ENCODE measurements at places on chromosomes 4 and X. TPM values are rescaled to one million over a fixed set of nuclear protein-coding genes. Genes with fewer than 3 reads are reported as not detected.
A peak's percentile ranks its signal among the peaks of the same experiment; 100 is the strongest.

The DSPP gene
- total RNA-seq = not detected

DNA sequence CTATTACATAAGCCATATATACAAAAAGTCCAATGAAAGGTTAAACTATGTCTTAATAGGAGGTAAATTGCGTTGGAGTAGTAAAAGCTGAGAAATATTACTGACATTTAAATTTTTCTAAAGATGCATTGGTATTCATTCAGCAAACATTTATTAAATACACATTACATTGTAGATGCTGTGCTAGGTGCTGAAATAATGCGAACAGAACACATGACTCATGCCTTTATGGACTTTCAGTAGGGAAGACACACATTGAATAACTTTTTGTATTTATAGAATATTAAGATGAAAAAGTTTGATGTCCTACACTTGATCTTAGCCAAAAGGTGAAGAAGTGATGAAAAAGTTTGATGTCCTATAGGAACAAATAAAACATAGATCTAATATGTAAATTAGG, 871.1 kb upstream of the SLIT2 start:
- peaks cover 2% of the 10 kb centered on the region for H3K4me1 ChIP-seq
- H3K27me3 ChIP-seq = no peaks in the 10 kb centered on the region
- H3K4me3 ChIP-seq = no peak overlapping the region

The TENM3 gene
- total RNA-seq = 51.9 TPM

- no peaks in the 10 kb centered on the region for H3K36me3 ChIP-seq
- no peaks in the 10 kb centered on the region for H3K4me1 ChIP-seq
- no peak for DNase-seq
- H3K27ac ChIP-seq = no peak overlapping the region
- peaks cover 24% of the 10 kb centered on the region for H3K27me3 ChIP-seq
Measured at GRCh38 chr4:548976-549375, 27.1 kb downstream of the TMEM271 start.

The PLXNB3 gene
- total RNA-seq = 0.98 TPM

GRCh38 chr4:139840773-139841172, 175.2 kb downstream of the MGST2 start:
- H3K36me3 ChIP-seq = peaks cover 3% of the 10 kb centered on the region
- peak overlapping the region; percentile 55 for H3K4me3 ChIP-seq
- H3K27ac ChIP-seq = peak overlapping the region; percentile 74

The PIM2 gene
- 10.4 TPM for total RNA-seq

The SPANXC gene
- total RNA-seq = not detected

DNA sequence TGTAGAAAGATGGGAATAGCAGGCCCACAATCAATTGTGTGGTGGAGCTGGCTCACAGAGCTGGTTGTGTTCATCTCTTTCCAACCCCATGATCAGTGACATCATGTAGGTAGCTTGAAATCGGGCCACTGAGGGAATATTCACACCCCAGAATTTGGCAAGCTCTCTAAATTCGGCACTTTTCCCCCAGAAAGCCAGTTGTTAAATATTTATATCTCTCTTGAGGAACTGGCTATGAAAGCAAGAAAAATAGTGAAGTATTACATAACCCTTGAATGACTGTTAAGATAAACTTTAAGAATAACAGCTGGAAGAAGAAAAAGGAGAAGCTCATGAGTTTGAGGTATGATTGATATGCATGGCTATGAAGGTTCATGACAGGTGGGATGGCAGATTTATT, 38.9 kb downstream of the GPRIN3 start:
- H3K4me3 ChIP-seq = no peak overlapping the region
- no peak for DNase-seq
- H3K36me3 ChIP-seq = peaks cover 10% of the 10 kb centered on the region
- peaks cover 3% of the 10 kb centered on the region for H3K4me1 ChIP-seq

DNA sequence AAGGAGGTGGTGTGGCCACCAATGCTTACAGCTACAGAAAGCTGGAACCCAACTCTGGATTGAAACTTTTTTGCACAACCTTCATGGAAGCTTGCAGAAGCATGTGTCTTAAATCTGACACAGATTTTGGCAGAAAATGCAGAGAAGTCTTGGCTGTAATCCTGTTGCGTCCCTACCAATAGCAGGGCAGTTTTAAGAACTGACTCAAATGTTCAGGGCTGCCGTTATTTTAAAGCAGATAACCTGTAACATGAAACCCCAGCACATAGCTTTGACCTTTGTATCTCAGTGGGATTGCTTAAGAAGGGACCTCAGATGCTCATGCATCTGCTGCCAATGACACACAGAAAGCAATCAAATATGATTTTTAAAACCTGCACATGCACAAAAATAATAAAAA, at the start of gene VEGFD:
VEGFD (minus strand) TSS at position 110 of the 400 bp plus-strand sequence. CDS start 467 bp downstream, outside the sequence.
- H3K36me3 ChIP-seq = peaks cover 1% of the 10 kb centered on the region
- H3K27me3 ChIP-seq = no peaks in the 10 kb centered on the region
- H3K4me1 ChIP-seq = peaks cover 9% of the 10 kb centered on the region
- no peak for DNase-seq

DNA sequence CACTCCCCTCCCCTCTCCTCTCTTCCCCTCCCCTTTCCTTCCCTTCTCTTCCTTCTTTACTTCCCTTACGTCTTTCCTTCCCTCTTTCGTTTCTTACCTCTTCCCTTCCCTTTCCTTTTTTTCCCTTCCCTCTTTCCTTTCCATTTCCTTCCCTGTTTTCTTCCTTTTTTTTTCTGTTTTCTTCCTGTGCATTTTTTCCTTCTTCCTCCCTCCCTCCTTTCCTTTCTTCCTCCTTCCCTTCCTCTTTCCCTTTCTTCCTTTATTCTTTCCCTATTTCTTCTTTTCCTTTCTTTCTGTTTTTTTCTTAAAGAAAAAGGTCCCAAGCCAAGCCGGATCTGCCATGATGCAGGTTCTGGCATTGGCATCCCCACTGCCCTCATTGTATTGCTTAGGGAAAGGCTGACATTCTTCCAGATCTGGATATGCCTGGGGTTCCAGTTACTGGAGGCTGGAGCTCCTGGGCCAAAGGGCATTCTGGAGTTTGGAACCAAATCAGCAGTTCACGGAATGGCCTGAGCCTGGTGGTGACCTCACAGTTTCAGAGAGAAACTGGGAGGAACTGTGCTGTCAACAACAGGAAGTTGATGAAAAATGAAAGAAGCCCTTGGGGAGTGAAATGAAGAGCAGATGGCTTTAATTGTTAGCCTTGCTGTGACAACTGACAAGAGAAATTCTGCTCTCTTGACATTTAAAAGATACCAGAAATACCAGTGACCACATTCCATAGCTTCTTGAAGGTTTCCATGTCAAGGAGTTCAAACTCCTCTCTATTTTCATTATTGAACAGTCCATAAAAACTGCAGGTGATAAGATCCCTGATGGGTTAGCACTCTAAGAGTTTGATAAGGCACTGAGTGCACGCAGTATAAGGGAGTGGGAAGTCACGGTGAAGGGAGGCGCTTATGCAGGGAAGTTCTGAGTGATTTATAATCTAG, 622.1 kb downstream of the SPRY1 start:
- H3K4me1 ChIP-seq = peaks cover 20% of the 10 kb centered on the region
- DNase-seq = no peak
- peak overlapping the region; percentile 35 for H3K27ac ChIP-seq
- H3K36me3 ChIP-seq = no peaks in the 10 kb centered on the region

The RGN gene
- 7.3 TPM for total RNA-seq

The LRP2BP gene
- 0.17 TPM for total RNA-seq

DNA sequence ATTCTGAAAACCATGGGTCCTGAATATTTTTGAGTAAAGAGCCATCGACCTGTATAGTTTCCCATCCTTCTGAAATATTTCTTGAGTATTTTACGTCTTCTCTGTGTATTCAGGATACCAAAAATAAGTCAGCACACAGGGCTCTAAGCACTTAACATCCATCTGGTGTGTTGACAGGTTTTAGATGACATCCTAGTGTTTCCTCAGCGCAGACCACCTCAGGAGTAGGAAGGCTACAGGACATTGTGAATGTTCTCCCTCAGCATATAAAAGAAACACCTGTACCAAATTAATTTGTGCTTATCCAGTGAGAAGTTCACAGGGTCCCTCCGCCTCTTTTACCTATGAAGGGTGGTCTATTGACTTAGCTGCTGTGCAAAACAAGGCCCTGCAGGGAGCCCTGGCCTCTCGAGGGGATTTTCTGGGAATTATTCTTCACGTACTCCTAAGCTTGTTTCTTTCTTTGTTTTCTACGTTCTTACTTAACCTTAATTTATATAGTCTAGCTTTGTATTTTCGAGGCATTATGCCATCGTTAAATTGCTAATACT, 241.8 kb downstream of the FBXO8 start:
- no peak overlapping the region for H3K4me3 ChIP-seq
- peaks cover 6% of the 10 kb centered on the region for H3K4me1 ChIP-seq
- H3K27me3 ChIP-seq = no peaks in the 10 kb centered on the region
- no peak for DNase-seq

The AGTR2 gene
- total RNA-seq = not detected

GRCh38 chrX:112844250-112844649, 3.6 kb upstream of the AMOT start:
- peak overlapping the region; percentile 84 for H3K27ac ChIP-seq
- H3K4me1 ChIP-seq = peaks cover 62% of the 10 kb centered on the region
- no peak for DNase-seq
- H3K4me3 ChIP-seq = no peak overlapping the region

GRCh38 chrX:131565909-131566308, 22.0 kb downstream of the OR13H1 start:
- DNase-seq = no peak
- H3K27me3 ChIP-seq = no peaks in the 10 kb centered on the region
- peaks cover 13% of the 10 kb centered on the region for H3K4me1 ChIP-seq
- H3K36me3 ChIP-seq = peaks cover 10% of the 10 kb centered on the region

DNA sequence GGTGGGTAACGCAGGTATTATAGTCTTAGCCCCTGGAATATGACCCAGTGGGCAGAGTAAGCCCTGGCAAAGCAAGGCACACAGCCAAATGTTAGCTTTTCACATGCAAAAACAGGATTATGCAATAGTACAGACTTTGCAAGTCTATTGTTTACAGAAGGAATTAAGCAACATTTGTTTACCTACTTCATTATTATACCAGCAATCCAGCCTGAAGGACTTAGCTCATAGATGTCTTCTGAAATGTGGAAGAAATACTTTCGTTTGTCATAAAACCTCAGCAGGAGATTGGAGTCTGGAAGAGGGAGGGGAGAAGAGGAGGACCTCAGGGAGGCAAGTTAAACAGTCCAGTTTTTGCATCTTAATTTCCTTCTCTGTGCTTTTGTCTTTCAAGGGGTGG, 226.7 kb upstream of the CENPE start:
- no peak overlapping the region for H3K4me3 ChIP-seq
- H3K36me3 ChIP-seq = no peaks in the 10 kb centered on the region
- no peak overlapping the region for H3K27ac ChIP-seq
- no peaks in the 10 kb centered on the region for H3K27me3 ChIP-seq

The CXXC4 gene
- total RNA-seq = 40.8 TPM

The RAB33B gene
- 14.4 TPM for total RNA-seq

- no peaks in the 10 kb centered on the region for H3K27me3 ChIP-seq
- DNase-seq = no peak
- H3K4me3 ChIP-seq = no peak overlapping the region
- H3K36me3 ChIP-seq = peaks cover 32% of the 10 kb centered on the region
- H3K27ac ChIP-seq = peak overlapping the region; percentile 56
- no peaks in the 10 kb centered on the region for H3K4me1 ChIP-seq
Measured at GRCh38 chr4:68324519-68325262, 25.2 kb downstream of the YTHDC1 start.

GRCh38 chr4:7828793-7829301, 110.8 kb downstream of the AFAP1 start:
- H3K27ac ChIP-seq = no peak overlapping the region
- H3K4me1 ChIP-seq = peaks cover 11% of the 10 kb centered on the region
- DNase-seq = no peak
- peaks cover 30% of the 10 kb centered on the region for H3K36me3 ChIP-seq
- no peak overlapping the region for H3K4me3 ChIP-seq

The NWD2 gene
- total RNA-seq = 0.05 TPM

DNA sequence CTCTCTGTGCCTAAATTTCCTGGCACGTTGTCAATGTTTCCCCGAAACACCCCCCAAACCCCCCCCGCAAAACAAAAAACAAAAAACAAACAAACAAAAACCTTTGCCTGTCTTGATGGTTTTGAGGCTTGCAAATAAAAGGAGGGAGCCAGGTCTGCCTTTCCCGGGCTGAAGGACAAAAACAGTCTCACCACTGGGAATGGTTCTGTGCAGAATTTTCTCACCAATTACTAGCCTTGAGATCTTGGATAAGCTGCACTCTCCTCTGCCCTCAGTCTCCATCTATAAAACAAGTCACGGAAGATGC, 15.5 kb downstream of the NKX3-2 start:
- H3K4me1 ChIP-seq = no peaks in the 10 kb centered on the region
- peaks cover 63% of the 10 kb centered on the region for H3K27me3 ChIP-seq
- no peak overlapping the region for H3K27ac ChIP-seq
- DNase-seq = no peak

GRCh38 chr4:30716681-30717207, 3.4 kb upstream of the PCDH7 start:
- H3K27me3 ChIP-seq = peaks cover 21% of the 10 kb centered on the region
- peaks cover 18% of the 10 kb centered on the region for H3K4me1 ChIP-seq
- peak overlapping the region; percentile 82 for H3K4me3 ChIP-seq
- no peaks in the 10 kb centered on the region for H3K36me3 ChIP-seq
- no peak for DNase-seq

Measured in progenitor cell of endocrine pancreas (in vitro differentiated cells).